A549 treated with GW870086 at 1 μM for 4 hours (cell line): ENCODE measurements at places on chromosomes 13 and 19. TPM values are rescaled to one million over a fixed set of nuclear protein-coding genes. Genes with fewer than 3 reads are reported as not detected.

Gene GRWD1
- 94.7 to 125 TPM (median 108 TPM) in 5 replicates for total RNA-seq

Gene DKKL1
- total RNA-seq: 0.70 to 1.1 TPM (median 0.89 TPM) in 5 replicates

Gene URAD
- not detected in 5 replicates for total RNA-seq

Gene GJB2
- 0.62 to 1.00 TPM (median 0.86 TPM) in 5 replicates for total RNA-seq

Gene LILRB3
- 0.20 to 0.59 TPM (median 0.31 TPM) in 5 replicates for total RNA-seq

Gene IGFL3
- 0.25 TPM in 1 of 5 replicates, not detected in the others for total RNA-seq

Gene PCSK4
- total RNA-seq: 0.42 to 1.9 TPM (median 1.0 TPM) in 5 replicates

Gene CCDC8
- not detected in 5 replicates for total RNA-seq

Gene ZNF845
- 2.7 to 4.3 TPM (median 3.8 TPM) in 5 replicates for total RNA-seq

Gene CNFN
- 40.7 to 55.2 TPM (median 48.7 TPM) in 5 replicates for total RNA-seq

Gene ASPDH
- not detected in 5 replicates for total RNA-seq

Gene C19orf73
- total RNA-seq: 1.5 to 2.5 TPM (median 1.6 TPM) in 5 replicates

Gene ZNF541
- not detected in 5 replicates for total RNA-seq

Gene URI1
- total RNA-seq: 83.5 to 95.4 TPM (median 92.1 TPM) in 5 replicates

Gene ONECUT3
- total RNA-seq: not detected in 5 replicates

Gene SHD
- not detected in 5 replicates for total RNA-seq

Gene ERICH4
- total RNA-seq: not detected in 5 replicates

Gene NFIX
- total RNA-seq: 2.9 to 4.4 TPM (median 3.8 TPM) in 5 replicates

Gene KCNC3
- 0.95 to 1.5 TPM (median 1.4 TPM) in 5 replicates for total RNA-seq

Gene RNF17
- total RNA-seq: not detected in 5 replicates

Gene ZNF700
- total RNA-seq: 0.17 to 0.32 TPM (median 0.18 TPM) in 5 replicates

Gene FUT3
- total RNA-seq: 0.20 TPM in 1 of 5 replicates, not detected in the others

Gene USHBP1
- total RNA-seq: not detected in 5 replicates
